Fibroblast of villous mesenchyme (primary cell): ENCODE measurements at places on chromosomes 6 and 20. TPM values are rescaled to one million over a fixed set of nuclear protein-coding genes. Genes with fewer than 3 reads are reported as not detected.

GRCh38 chr6:28462401-28462800 lies 19.1 kb upstream of the ZSCAN23 start:
- DNase-seq: no peak

ENPP4 gene
- total RNA-seq: 0.32 and 2.2 TPM in 2 replicates

GRCh38 chr20:1800180-1800579 lies 95.0 kb upstream of the SIRPA start:
- DNase-seq: no peak

- DNase-seq: peak; percentile 28
These were observed 24.8 kb downstream of the PHF20 start for GRCh38 chr20:35796571-35796970.

DNA sequence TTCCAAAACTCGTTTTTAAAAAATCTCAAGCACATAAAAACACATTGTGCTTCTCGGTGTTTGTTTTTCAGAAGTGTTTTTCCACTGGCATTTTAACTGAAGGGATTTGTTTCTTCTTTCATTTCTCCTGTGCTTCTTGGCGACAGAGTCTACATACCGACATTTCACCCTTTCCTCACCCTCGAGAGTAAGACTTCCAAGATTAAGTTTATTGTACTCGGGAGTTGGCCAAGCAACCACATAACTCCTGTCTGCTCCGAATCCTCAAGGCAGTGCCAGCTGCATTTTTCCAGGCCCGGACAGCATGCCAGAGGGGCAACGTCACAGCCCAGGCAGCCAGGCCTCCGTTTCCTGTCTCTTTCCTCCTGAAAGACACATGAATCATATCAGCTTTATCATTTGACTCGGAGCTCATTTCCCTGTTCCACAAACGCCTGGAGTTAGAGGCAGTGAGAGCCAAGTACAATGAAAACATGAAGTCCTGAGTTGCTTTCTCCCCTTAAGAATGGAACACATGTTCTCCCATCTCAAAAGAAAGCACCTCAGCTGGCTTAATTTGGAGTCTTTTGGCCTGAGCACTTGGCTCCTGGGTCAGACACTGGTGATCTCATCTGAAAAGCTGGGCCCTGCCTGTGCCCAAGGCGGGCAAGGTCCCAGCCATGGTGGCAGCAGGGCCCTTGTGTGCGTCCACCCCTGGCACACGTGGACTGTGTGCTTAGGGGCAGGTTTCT lies 23.2 kb upstream of the FAM50B start:
- peak; percentile 99 for DNase-seq

GRCh38 chr6:118524686-118525085 lies 23.4 kb upstream of the PLN start:
- DNase-seq: no peak

- no peak for DNase-seq
These were observed 38.9 kb downstream of the HNF4A start for GRCh38 chr20:44394452-44394701.

DST gene
- total RNA-seq: 312 and 509 TPM in 2 replicates

GRCh38 chr6:163490826-163491577 lies 76.5 kb downstream of the QKI start:
- DNase-seq: peak; percentile 81
